M059J (cell line): ENCODE measurements at places on chromosomes 4 and X.

DNA sequence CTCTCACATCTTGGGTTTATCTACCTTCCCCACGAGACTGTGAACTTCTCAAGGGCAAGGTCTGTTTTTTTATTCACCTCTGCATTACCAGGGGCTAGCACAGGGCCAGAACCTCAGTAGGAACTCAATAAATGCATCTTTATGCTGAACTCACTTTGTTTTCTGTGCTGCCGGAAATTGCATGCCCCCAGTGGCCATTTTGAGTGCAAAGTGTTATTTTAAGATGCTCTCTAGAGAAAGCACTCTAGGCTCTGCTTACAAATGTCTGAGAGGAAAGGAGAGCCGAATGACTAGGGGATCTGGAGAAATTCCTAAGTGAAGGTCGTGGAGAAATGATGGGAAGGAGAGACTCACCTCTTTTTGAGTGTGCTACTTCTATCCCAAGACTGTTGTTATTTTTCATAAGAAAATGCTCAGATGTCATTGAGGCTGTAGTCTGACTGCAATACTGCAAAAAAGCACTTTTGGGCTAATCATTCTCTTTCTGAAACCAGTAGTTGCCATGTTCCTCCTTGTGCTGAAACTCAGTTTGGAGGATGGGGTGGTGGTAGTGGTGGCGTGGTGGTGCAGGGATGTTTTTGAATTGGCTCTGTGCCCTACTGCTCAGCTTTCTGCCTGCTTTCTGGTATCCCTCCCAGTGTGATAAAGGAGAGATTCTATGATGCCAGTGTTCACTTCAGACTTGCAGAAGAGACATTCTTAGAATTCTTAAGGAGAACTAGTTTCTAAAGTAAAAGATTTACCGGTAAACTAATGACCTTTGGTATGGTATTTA lies 41.3 kb downstream of the DOCK11 start:
- DNase-seq, result peak; percentile 40

- DNase-seq, result no peak
Observed at GRCh38 chr4:47538825-47539154, 53.7 kb downstream of the ATP10D start.

DNA sequence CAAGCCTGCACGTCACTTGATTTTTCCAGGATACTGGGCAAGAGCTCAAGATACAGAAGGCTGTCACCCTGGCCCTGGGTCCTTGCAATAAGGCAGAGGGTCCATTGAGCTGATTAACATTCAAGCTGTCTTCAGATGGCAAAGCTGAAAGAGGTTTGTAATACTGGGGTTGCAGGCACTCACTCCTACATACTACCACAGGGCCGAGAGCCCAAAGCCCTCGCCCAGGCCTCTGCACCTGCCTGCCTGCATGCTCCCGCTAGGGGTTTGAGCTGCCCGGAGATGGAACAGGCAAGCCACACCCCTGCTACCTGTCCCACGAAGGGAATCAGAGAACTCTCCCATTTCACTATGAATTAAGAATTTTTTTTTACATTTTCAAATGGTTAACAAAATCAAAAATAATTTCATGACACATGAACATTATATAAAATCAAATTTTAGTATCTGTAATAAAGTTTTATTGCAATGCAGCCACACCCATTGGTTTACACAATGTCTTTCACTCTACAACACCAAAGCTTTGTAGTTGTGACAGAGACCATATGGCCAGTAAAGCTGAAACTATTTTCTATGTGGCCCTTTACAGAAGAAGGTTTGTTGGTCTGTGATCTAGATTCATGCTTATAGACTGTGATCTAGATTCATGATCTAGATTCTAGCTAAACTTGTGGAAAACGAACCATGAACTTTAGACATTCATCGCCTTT lies 530.4 kb upstream of the IGFBP7 start:
- no peak for DNase-seq

DNA sequence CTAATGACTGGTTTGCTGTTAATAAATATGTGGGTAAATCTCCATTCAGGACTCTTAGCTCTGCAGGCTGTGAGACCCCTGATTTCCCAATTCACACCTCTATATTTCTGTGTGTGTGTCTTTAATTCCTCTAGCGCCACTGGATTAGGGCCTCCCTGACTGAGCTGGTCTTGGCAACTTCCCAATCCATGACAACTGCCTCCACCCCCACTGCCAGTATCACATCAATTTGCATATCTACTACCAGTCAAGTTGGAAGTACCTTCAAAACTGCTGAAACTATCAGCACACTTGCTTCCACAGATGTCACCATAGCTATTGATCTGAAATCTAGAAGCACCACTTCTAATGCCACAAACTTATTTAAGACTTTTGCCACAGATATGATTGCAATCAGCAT lies 27.6 kb downstream of the OPRPN start:
- DNase-seq, result no peak

- DNase-seq, result peak; percentile 11
Observed at GRCh38 chr4:72564184-72564583, 4.8 kb downstream of the ADAMTS3 start.

DNA sequence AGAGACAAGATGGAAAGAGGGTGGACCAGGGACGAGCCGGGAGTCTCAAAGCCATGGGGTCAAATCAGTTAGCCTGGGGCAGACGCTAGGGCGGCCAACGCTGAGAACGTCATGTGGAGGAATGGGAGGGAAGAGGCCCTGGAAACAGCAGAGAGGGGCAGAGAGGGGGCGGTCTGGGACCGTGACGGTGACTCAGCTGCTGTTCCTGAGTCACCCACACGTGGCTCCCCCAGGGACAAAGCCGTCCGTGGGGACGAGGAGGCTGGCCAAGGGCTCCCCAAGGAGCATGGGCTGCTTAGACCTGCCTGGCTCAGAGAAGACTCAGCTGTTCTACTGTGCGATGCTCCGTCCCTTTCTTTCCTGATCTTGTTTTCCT lies 108.4 kb upstream of the LRPAP1 start:
- peak; percentile 21 for DNase-seq

GRCh38 chr4:182575225-182575624 lies 332.0 kb downstream of the TENM3 start:
- DNase-seq, result no peak

- peak; percentile 31 for DNase-seq
Observed at GRCh38 chr4:188299161-188299560, 159.9 kb downstream of the TRIML1 start.

DNA sequence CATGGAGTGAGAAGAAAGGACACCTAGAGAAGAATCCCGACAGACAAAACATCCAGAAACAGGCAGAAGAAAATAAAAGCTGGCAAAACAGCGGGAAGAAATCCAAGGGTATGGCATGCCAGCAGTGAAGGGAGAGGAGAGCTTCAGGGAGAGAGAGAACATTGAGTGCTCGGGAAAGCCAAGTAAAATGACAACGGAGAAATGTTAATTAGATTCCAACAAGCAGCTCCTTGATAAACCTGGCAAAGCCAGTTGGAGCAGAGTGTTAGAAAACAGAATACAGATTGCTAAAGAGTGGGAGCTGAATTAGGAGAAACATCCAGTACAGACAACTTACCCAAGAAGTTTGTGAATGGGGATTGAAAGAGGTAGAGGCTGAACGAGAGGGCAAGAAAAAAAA lies 40.4 kb upstream of the MAOA start:
- DNase-seq, result no peak

GRCh38 chr4:2457481-2458295 lies 11.2 kb upstream of the RNF4 start:
- no peak for DNase-seq

- DNase-seq, result no peak
Observed at GRCh38 chr4:109690690-109691410, 12.4 kb downstream of the CASP6 start.

- DNase-seq, result peak; percentile 98
Observed at GRCh38 chrX:41381685-41382084, 47.7 kb downstream of the DDX3X start.

DNA sequence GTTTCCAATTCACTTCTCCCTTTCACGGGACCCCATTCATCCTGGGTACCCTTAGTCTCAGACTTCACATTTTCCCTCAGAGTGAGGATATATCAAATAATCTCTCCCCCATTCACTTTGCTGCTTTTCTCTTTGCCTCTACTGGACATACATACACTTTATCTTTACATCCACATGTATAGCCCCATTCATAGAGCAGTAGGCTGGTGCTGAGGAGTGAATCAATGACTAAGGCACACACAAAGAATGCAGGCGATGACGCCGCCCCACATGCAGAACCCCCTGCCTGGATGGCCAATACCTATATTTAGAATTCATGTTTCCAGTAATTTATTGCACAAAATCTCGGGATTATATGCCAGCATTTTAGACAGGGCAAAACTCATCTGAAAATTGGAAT lies 554.3 kb upstream of the TENM3 start:
- peak; percentile 73 for DNase-seq

GRCh38 chr4:86928400-86929255 lies 6.2 kb upstream of the AFF1 start:
- DNase-seq, result no peak

DNA sequence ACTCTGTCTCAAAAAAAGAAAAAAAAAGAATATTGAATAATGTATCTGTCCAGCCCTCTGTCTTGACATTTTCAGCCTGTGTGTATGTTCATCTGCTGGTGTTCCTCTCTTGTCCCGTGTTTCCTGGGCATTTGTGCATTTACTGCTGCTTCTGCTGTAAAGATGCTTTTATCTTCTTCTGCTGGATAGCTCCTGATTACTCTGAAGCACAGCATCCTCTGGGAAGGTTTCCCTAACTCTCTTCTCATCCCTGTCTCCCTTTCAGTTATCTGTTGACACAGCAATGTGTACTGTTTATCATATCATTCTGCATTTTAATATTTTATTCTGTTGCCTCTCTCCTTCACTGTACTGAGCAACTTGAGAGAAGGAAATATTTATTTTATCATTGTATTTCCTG lies 74.2 kb upstream of the HPGD start:
- DNase-seq, result no peak

DNA sequence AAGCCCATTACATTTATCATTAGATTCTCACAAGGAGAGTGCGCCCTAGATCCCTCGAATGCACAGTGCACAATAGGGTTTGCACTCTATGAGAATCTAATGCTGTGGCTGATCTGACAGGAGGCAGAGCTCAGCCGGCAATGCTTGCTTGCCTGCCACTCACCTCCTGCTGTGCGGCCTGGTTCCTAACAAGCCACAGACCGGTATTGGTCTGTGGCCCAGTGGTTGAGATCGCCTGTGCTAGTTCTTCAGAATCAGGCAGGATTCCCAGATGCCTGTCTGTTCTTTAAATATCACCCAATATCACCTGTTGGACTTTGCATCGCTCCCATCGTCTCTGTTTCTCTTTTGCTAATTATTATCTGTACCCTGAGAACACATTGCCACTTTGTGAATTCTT lies 14.0 kb downstream of the DSPP start:
- DNase-seq, result no peak

DNA sequence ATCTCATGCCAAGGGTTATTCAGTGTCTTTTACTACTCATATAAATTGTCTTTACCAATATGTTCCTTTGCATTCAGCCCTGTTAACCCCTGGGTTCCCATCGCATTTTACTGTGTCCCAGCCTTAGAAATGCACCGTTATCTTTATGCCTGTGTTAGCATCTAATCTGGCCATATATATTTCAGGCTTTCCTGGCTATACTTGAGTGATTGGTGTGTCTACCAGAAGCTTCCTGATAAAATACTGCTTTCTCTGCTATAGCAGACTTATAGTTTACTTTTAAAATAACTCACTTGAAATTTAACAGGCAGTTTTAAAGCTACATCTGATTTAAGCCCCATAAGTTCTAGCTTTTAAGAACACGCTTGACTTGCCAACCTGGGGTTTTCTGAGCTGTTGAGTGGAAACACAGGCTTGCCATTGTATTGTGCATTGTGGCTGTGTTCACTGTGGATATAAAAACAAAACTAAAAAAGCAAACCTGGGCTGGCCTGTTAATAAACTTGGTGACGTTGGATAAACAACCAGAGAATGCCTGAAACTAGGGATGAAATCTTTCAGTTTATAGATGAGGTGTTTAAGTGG lies 185.3 kb upstream of the TAPT1 start:
- DNase-seq, result no peak

GRCh38 chrX:149512225-149512885 lies 7.2 kb upstream of the IDS start:
- DNase-seq, result peak; percentile 68

DNA sequence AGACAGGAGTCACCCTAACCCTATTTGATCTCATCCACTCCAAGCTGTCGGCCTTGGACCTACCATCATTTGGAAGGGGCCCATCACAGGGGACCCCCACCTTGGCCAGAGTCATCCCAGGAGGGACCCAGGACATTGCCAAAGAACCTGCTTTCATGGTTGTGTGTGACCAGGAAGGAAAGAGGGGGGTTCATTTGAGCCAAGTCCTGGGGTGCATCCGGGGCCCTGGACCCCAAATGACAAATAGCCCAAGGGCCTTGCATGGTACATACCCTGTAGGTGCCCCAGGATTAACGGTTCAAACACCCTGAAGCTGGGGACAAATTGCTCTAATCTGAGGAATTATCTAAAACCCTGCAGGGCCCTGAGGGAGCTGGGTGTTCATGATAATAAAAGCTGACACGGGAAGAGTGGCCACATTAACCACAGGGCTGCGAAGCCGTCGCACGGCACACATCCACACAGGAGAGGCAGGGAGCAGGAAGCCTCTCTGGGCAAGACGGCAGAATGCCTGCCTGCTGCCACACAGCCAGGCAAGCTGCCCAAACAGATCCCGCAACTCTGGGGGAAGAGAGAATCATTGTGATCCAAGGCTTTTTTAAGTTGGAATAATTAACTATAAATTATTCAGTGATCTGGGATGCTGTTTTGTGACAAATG lies 28.2 kb upstream of the PPP2R2C start:
- DNase-seq, result peak; percentile 23

- no peak for DNase-seq
Observed at GRCh38 chrX:13026877-13027652, 17.4 kb downstream of the FAM9C start.

DNA sequence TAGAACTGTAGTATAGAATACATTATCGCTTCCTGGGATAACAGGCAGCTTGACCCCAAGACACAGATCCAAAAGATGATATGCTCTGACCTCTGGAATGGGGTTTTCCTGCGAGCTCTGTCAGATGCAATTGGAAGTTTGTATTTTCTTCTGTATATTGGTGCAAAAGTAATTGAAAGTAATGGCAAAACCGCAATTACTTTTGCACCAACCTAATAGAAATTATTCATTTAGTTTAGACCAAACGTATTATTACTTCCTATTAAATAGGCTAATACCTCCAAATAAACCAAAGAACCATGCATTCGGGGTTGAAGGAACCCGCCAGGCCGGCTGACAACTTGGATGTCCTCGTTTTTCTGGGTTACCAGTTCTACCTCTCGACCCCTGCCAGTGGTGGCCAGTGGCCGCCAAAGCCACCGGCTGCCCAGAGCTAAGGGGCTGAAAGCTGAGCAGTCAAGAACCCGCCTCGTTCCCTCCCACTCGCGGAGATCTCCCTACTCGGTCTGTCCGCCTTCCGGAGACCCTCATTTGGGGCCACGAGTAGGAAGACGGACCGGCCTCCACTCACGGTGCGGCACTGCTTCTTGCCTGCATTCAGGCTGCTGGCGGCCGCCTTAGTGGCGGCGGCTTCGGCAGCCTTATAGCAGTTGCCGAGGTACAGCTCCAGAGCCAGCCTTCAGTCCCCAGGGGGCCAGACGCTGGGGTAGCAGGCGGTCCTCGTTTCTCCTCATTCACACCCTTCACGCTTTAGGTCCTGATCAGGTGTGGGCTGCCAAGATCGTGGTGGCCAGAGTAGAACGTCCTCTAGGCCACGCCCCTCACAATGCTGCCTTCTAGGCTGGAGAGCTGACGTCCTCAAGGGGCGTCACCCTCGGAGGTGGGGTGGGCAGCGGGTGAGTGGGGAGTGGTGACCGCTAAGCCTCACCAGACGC lies 121.9 kb downstream of the RBMX2 start:
- DNase-seq, result peak; percentile 11

GRCh38 chr4:6506616-6507140 lies 34.3 kb upstream of the PPP2R2C start:
- DNase-seq, result no peak
